ENCODE measurements at places on chromosomes 2 and 18.

- DNase-seq = no peak
Observed at GRCh38 chr2:41791523-41791922, 256.3 kb upstream of the PKDCC start.

GRCh38 chr2:60334610-60335009 lies 218.8 kb downstream of the BCL11A start:
- DNase-seq = no peak

- no peak for DNase-seq
Observed at GRCh38 chr18:23593720-23594119, 7.4 kb upstream of the NPC1 start.

DNA sequence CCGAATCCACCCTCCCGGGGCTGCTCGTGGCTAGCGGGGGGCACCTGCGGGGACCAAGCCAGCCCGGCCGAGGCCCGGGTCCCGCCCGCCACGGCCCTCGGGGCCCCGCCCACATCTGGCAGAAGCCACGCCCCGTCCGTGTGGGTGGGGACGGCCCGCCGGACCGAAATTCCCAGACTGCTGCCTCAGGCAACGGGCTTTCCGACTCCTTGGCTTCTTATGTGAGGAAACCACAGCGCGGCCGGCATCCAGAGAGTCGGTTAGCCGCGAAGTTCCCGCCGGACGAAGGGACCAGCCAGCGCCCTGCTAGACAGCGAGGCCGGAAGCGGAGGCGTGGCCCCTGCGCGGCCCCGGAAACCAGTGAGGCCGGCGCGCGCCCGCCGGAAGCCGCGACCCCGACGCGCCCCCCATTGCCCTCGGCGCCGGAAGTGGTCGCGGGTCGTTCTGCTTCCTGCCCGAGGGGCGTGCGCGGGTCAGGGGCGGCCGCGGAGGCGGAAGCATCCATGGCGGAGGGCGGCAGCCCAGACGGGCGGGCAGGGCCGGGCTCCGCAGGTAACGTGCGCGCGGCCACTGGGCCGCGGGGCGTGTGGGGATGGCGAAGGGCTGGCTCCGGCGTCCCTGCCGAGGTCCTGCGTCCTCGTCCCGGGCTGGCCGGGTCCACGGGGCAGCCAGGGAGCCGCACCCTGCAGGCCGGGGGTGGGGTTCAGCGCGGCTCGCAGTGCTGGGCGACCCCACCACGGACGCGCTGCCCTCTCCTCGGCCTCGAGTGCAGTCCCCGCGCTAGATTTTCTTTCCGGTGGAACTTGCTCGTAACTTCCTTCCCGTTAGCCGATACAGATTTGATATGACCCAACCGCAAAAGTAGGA lies at the start of gene ASB1:
Gene ASB1, plus strand, starts transcription at position 360 of the 867 bp plus-strand sequence. Its CDS starts 144 bp downstream, at position 504.
- peak; percentile 84 for DNase-seq

GRCh38 chr2:98909317-98910211 lies 26.5 kb downstream of the CRACDL start:
- DNase-seq = no peak

GRCh38 chr2:227477291-227477690 lies 5.3 kb downstream of the AGFG1 start:
- DNase-seq = no peak

DNA sequence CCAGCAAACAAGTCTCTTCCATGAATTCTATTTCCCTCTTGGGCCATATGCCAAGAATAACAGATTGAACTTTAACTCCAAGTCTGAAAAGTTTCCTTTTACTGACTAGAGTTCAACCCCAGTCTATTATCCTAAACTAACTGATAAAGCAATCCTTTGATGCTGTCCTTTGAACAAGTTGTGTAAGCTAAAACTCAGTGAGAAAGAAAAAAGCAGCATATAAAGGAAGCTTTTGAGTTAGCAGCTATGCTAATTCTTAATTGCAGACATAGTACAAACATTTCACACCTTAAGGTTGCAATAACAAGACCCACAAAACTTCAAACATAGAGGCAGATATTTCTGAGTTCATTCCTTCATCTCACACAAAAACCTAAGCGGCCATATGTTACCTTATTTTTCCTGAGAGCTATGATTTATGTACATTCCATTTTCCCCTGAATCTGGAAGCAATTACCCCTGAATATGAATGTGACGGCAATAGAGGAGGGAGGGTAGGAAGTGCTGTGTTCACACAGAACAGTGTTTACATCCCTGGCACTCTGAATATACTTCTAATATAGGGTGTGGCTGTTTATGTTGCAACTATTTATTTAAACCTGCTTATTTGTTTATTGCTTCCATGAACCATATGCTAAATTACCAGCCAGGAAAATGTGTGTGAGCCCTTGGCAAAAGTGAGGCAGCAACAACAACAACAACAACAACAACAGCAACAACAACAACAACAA lies 180.6 kb downstream of the IRS1 start:
- no peak for DNase-seq

DNA sequence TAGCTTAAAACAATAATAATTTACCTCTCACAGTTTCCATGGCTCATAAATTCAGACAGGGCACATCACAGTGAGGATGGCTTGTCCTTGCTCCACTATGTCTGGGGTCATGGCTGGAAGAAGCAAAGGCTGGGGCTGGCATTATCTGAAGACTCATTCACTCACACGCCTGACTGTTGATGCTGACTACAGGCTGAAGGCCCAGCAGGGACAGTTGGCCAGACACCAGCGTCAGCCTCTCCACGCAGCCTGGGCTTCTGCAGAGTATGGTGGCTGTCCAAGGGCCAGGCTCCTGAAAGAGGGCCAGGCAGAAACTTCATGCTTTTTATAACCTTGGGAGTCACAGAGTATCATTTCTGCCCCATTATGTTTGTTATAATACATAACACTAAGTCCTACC lies 33.4 kb downstream of the YPEL5 start:
- DNase-seq = no peak

GRCh38 chr2:213007290-213007838 lies 144.0 kb downstream of the IKZF2 start:
- no peak for DNase-seq

DNA sequence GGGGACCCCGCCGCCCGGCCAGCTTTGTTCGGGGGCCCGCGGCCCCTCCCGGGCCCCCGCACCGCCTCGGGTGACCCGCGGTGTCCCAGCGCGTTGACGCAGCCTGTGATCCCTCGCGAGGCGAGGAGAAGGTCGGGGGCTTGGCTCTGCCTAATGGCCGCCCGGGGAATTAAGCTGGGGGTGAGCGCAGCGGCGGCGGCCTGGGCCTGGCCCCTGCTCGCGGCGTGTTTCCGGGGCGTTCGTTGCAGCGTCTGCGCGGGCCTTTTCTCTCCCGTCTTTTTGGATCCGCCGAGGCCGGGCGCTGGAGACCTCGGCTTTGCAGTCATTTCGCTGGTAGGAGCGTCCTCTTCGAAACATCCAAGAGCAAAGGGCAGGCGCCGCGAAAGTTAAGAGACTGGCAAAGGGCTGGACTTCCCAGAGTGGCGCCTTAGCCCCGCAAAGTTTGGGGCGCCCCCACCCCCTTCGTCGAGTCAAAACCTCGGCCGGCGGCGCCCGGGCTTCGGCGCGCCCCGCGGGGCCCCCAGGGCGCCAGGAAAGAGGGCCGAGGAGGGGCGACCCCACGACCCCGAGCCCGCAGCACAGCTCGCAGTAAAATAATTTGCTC lies 1.3 kb downstream of the SALL3 start:
- DNase-seq = no peak

GRCh38 chr2:73279852-73280251 lies 4.4 kb downstream of the FBXO41 start:
- DNase-seq = no peak

- DNase-seq = no peak
Observed at GRCh38 chr2:156708051-156708450, 271.9 kb downstream of the GPD2 start.

DNA sequence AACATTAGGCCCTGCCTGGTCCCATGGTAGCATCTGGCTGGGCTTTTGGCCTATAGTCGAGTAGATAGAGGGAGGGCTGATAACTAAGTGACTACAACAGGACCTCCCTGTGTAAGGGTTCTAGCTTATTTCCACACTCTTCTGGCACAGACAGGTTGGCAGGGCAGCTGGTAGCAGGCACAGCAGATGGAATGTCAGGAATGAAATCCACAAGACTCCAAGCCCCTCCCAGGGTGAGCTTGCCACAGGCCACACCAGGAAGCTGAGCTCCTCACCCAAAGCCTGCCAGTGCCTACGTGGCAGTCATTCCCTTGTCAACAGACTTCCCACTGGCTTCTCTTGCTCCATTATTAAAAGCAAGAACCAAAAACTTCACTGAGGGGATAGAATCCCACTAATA lies 20.7 kb upstream of the C1QL2 start:
- DNase-seq = no peak

GRCh38 chr2:86062043-86062442 lies 43.6 kb downstream of the POLR1A start:
- no peak for DNase-seq

DNA sequence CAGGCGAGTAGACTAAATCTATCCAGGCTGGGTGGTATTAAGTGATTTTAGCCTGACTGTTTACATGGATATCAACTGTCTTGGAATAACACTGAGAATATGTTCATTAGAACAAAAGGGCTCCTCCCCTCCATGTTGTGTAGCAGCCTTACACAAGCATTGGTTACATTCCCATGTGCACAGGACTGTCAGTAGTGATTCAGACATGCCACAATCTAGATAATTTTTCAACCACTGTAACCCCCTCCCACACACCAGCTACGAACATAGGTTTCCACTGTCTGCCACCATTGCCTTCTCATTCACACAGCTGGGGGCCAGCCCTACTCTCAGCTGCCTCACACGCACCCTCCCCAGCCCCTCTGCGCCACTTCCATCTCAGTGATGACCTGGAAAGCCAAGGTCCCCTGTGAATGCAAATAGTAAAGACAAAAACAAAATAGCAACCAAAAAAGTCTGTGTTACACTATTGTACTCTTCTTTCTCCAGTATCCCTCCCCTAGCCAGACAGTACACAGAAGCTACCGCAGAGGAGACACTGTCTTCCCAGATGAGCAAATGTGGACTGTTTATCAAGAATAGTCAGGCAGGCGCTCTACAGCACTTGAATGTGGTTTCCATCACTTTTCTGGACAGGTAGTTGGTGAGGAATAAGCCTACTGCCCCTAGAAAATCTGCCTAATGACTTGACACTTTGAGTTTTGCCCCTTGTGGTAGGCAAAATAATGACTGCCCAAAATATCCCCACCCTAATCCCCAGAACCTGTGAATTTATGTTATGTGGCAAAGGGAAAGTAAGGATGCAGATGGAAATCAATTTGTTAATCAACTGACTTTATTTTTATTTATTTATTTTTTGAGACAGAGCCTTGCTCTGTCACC lies 27.9 kb upstream of the TYMS start:
- DNase-seq = no peak

DNA sequence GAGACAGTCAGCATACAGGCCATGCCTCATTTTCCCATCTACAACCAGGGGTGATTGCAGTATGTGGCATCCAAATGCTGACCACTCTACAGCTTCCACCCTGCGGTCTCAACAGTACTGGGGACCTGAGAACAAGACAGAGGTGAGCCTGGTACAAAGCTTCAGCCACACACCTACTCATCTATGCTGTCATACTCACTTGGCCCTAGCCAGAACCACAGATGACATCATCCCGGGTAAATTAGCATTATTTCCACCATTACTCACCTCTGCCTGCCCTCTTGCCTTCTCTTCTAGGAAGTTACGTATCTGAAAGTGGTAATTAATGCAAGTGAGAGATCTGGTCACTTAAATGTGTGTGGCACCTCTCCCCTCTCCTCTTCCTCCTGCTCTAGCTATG lies 208.2 kb upstream of the ARL4C start:
- no peak for DNase-seq

- DNase-seq = no peak
Observed at GRCh38 chr2:82993609-82994008, 1465.5 kb downstream of the SUCLG1 start.

GRCh38 chr2:85994421-85994777 lies 105.6 kb upstream of the ST3GAL5 start:
- DNase-seq = peak; percentile 18

- DNase-seq = no peak
Observed at GRCh38 chr2:181837563-181837962, 54.0 kb upstream of the ITPRID2 start.

GRCh38 chr18:416930-417329 lies 83.6 kb downstream of the COLEC12 start:
- DNase-seq = no peak

DNA sequence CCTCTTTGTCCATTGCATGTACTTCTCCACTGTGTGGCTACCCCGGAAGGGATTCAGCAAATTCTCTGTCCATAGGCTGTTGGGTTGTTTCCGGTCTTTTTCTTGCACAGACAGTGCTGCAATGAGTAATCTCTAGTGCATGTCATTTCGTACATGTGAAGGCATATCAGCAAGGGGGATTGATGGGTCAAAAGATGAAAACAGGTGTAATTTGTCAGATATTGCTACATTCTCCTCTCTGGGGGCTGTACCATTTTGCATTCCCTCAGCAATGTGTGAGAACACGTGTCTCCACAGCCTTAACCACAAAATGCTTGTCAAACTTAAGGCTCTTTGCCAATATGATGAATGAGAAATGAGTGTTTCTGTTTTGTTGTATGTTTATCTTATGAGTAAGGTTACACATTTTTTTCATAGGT lies 60.5 kb downstream of the KLHL29 start:
- DNase-seq = no peak

- no peak for DNase-seq
Observed at GRCh38 chr18:58087928-58088690, 44.1 kb downstream of the NEDD4L start.

DNA sequence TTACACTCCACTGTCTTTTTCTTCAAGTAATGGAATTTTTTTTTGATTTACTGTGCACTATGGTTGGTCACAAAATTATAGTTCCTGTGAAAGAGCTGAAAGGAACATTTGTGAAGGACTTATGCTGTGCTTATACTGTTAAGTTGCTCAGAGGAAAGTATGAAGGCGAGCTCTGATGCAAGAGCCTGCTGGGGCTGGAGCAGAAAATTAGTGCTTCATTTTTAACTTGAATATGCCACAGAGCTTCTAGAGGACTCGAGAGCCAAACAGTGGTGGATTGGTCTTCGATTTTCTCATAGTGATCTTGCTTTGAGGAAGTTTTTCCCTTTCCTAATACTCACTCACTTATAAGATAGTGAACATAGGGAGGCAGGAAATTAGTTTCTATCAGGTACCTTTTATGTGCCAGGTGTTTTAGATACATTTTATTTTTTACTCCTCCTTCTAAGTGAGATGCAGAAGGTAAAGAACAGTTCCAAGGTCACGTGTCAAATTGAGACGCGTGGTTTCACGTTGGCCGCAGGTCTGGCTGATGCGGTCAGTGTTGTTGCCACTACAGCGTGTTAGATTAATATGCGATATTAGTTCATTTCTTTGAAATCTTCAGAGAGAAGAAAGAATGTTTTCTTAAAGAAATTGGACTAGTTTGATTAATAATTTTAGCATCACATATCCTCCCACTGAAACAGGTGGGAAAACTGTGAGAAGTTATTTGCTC lies 20.2 kb downstream of the GATA6 start:
- no peak for DNase-seq

GRCh38 chr18:74722237-74722636 lies 124.6 kb downstream of the ZNF407 start:
- no peak for DNase-seq

GRCh38 chr18:77108001-77108692 lies 24.4 kb downstream of the MBP start:
- no peak for DNase-seq

DNA sequence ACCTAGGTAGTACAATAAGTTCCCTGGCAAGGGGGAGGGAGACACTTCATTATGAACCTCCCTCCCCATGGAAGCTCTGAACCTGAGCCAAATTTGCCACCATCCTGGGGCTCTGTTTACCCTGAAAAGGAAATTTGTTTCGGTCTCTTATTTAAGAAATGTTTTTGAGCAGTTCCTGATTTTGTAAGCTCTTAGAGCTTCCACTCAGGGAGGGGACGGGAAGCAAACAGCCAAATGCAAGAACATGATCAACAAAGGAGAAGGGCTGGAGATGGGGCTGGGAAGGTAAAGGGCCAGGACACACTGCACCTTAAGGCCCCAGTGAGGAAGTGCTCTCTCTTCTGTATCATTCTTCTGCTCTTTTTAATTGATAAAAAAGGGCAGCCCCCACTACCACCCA lies 117.9 kb downstream of the NRP2 start:
- no peak for DNase-seq
